ENCODE measurements at places on chromosomes 11 and 22. TPM values are rescaled to one million over a fixed set of nuclear protein-coding genes. Genes with fewer than 3 reads are reported as not detected.

The OR52L1 gene
- not detected for total RNA-seq

The UBQLNL gene
- 0.39 TPM for total RNA-seq

The OR5P2 gene
- not detected for total RNA-seq

The SERHL2 gene
- total RNA-seq = 1.4 TPM

The NNMT gene
- total RNA-seq = 79.5 TPM

The ARSA gene
- 44.0 TPM for total RNA-seq

Data from osteocyte (in vitro differentiated cells).